ENCODE measurements at places on chromosomes 3 and 15. TPM values are rescaled to one million over a fixed set of nuclear protein-coding genes. Genes with fewer than 3 reads are reported as not detected.
A peak's percentile ranks its signal among the peaks of the same experiment; 100 is the strongest.

DNA sequence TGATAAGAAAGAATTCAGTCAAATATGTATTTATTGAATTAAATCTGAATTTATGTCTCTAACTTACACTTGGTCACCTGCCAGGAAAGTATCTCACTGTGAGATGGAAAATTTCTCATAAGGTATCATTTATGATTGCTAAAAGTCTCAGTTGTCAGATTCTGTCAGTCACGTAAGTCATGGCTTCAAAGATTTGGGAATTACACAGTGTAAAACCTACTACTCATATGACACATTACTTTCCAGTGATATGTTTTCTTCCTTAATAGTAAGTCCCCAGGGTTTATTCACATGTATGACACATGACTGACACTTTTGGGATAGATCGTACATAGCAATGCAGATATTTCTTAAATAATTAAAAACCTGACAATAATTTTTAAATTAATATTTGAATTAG is 792.2 kb downstream of the PLOD2 start:
- no peak for DNase-seq

GRCh38 chr3:154060238-154061000 is 60.8 kb upstream of the ARHGEF26 start:
- DNase-seq, result no peak

GRCh38 chr15:34039790-34040113 is 748 bp upstream of the AVEN start:
- no peak for DNase-seq

GRCh38 chr3:66098436-66098835 is 59.7 kb upstream of the MAGI1 start:
- no peak for DNase-seq

DNA sequence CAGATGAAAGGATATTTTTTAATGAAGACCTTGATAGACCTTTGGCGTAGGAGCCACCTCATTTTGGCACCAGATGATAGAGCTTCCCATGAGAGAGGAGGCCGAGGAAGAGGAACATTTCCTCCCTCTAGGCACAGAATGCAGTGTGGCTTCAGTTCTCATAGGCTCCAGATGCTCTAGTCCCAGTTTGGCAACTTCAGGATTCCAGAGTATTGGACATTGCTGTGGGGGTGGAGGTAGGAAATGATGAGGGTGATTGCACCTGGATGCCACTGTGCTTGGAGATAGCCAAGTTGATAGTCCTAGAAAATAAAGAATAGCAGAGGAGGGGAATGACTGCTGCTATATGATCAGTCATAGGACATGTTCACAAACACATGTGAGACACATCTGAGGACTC is 58.3 kb upstream of the KY start:
- DNase-seq, result no peak

DNA sequence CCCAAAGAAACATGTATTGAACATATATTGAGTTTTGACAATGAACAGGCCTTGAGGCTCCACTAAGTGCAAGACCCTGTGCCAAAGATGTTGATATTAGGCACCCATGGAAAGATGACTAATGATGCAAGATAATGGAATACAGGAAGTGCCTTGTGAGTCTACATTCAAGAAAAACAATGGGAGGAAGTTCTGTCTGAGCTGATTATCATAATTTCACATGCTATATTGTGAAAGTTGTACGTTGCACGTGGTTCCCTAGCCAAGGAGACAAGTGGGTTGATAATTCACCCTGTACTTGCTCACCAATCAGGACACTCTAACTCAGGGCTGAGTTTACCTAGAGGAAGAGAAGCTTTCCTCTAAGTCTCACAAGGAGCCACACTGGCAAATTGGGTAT is 186.9 kb upstream of the STAC start:
- no peak for DNase-seq

DNA sequence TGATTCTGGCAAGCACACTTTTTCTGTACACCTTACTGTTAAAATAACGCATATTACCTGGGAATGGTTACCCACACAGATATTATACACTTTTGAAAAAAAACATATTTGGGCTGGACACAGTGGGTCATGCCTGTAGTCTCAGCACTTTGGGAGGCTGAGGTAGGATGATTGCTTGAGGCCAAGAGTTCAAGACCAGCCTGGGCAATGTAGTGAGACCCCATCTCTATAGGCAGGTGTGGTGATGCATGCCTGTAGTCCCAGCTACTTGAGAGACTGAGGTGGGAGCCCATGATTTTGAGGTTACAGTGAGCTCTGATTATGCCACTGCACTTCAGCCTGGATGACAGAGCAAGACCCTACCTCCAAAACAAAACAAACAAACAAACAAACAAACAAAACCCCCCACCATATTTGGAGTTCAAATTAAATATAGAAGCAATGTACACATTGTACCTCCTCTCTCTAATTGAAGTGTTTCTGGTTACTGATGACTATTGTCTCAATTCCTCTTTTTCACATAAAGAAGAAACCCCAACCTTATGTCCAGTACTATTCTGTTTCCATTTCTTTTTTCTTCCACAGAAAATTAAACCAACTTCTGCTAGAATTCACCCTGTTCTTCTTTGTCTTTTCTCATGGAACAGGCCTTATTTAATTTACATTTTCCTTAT is 152.6 kb upstream of the UMPS start:
- no peak for DNase-seq

GRCh38 chr15:96066852-96067495 is 263.5 kb upstream of the NR2F2 start:
- DNase-seq, result no peak

GRCh38 chr15:87207990-87208580 is 1048.5 kb downstream of the NTRK3 start:
- no peak for DNase-seq

- DNase-seq, result no peak
Measured at GRCh38 chr3:97821287-97821773, 481 bp upstream of the CRYBG3 start.

- DNase-seq, result no peak
Measured at GRCh38 chr3:119819806-119820205, 37.9 kb downstream of the NR1I2 start.

DNA sequence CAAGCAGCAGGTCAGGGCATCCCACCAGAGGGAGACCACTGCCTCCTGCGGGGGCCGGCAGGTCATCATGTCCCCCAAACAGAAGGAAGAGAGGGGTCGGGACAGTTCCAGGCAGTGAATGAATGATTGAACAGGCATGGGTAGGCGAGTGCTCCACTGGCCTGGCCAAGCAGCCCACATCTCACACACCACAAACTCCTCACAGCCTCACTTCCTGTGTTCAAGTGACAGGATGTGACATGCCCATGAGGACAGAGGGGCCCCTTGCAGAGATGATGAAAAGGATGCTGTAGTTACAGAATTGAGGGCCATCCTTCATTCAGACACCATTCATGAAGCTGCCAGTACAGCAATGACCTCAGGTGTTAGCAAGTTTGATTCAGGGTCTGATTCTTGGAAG is 3.7 kb downstream of the IQSEC1 start:
- no peak for DNase-seq

GRCh38 chr15:101024706-101025500 is 105.7 kb downstream of the LRRK1 start:
- no peak for DNase-seq

DNA sequence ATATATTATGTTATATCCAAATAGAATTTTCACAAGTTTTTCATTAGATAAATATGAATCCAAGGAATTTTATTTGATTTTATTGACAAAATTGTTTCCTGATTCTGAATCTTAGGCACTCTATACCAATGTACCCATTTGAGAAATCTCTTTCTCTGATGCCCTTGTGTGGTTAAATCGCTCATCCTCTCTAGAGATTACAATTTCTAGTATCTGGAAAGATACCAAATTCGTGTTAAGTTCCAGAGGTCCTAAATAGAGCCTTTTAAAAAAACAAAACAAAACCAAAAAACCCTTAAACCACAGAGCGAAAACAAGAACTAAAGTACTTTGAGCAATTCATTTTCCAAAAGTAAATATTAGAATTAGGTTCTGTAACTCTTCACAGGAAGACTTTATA is 20.0 kb downstream of the SATB1 start:
- no peak for DNase-seq

GRCh38 chr15:27278761-27279160 is 307.8 kb downstream of the GABRG3 start:
- DNase-seq, result no peak

GRCh38 chr15:85690561-85691231 is 104.0 kb downstream of the KLHL25 start:
- DNase-seq, result no peak

- no peak for DNase-seq
Measured at GRCh38 chr3:169512991-169513390, 150.5 kb downstream of the MECOM start.

- DNase-seq, result no peak
Measured at GRCh38 chr3:115891006-115891636, 267.8 kb downstream of the GAP43 start.

DNA sequence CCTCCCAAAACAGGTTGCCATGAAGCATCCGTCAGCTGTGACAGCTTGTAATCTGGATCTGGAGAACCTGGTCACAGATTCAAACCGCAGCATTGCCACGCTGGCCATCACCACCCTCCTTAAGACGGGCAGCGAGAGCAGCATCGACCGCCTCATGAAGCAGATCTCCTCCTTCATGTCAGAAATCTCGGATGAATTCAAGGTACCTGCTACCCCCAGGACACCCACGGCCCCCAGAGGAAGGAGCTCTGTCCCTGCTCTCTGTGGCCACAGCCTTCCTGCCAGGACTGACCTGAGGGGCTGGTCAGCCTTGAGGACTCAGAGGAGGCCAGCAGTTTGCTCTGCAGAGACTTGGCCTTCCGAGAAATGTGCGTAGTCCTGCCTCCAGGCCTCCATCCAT is 11.2 kb downstream of the COPG1 start:
- DNase-seq, result no peak

GRCh38 chr3:152879130-152879789 is 44.3 kb downstream of the P2RY1 start:
- no peak for DNase-seq

GRCh38 chr3:66904336-66904735 is 93.8 kb upstream of the KBTBD8 start:
- DNase-seq, result no peak

GRCh38 chr15:41347236-41347635 is 14.6 kb downstream of the NUSAP1 start:
- no peak for DNase-seq

GRCh38 chr15:100769043-100769974 is 110.3 kb upstream of the ALDH1A3 start:
- no peak for DNase-seq

DNA sequence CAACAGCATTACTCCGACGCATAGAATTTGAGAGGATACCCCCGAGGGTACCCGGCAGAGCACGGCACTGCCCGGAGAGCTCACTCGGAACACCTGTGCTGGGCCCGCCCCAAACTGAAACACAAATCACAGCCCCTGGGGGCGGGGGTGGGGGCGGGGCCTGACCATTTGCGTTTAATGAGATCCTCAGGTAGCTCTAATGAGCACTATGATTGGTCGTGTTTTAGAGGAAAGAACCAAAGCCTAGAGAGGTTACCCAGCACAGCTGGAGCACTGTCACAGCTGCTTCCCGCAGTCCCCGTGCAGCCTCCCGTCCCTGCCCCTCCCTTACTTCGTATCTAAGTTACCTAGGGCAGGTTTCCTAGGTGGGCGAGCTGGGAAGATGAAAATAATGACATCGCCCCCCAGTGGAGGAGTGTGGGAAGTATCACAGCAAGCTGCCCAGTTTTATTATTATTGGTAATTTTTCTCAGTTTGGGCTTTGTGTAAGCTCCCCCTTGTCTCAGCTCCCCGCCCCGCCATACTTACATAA is 187.1 kb downstream of the PDE8A start:
- DNase-seq, result peak; percentile 17

Gene TUSC7
- not detected for total RNA-seq

Gene ANKRD63
- not detected for total RNA-seq

Gene HMG20A
- 16.2 TPM for total RNA-seq

Gene PLSCR2
- total RNA-seq, result not detected

Gene PLXND1
- 62.5 TPM for total RNA-seq

Gene CKMT1A
- not detected for total RNA-seq

Gene TRH
- total RNA-seq, result not detected

Gene RBMS3
- total RNA-seq, result 1.7 TPM

Gene TRPC1
- 4.2 TPM for total RNA-seq

Measured in CD4-positive, alpha-beta T cell (primary cell).